ENCODE measurements at places on chromosomes 7 and 10.

DNA sequence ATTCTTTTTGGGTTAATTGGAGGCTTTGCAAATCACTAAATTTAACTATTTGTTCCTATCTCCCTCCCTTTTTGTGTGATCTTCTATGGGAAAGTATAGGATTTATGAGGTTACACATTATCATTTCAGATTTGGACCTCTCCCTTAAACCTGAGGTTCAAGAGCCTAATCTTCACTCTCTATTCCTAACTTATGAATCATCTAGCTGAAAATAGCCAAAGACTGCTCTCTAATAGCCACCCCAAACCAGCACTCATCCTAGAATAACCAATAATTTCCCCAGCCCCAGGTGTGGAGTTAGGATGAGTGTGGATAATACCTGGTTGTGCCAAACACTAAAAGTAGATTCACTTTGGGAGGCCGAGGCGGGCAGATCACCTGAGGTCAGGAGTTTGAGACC is 499.2 kb downstream of the GFRA1 start:
- no peak for DNase-seq

- no peak for DNase-seq
Measured at GRCh38 chr7:121323515-121324302, 5.1 kb upstream of the WNT16 start.

GRCh38 chr7:516216-516605 is 3.4 kb downstream of the PDGFA start:
- DNase-seq = no peak

DNA sequence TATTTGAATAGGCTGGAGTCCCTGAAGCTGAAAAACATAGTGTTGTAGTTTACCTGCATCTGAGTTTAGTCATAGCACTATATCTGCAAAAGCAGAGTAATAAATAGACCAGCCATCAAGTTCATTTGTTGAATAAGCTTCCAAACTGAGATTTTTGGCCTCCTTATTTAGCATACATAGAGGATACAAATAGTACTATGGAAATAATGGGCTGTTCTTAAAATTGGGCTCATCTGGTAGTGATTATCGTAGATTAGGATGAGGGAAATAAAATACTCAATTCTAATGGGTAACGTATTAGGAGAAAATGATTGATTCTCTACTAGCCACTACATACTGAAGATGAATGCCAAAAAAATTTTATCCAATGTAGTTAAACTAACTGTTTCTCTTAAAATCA is 41.4 kb upstream of the TMEM196 start:
- no peak for DNase-seq

DNA sequence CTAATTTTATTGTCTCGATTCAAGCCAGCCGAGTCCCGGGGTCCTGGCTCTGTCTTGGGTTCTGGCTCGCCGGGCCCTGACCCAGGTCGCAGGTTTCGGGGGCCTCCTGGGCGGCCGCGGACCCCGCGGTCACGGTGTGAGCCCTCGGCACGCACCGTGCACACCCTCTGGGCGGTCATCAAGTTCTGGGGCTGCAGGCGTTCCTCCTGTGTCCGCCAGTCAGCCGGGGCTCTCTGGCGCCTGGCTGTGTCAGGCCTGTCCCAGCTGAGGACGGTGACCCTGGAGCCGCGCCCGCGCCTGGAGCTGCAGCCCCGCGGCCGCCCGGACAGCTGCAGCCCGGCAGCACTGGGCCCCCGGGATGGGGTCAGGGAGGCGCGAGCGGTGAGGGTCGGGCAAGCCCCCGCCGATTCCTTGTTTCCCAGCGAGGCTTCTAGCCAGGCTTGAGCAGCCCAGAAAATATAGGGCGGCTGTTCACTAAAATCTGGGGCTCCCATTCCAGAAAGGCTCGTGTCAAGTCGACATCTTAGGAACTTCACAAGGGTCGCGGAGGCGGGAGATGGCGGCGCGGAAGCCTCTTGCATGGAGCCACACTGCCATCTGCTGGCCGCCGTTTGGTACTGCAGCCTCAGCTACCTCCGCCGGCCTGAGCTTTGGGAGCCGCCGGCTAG is 4.2 kb upstream of the HOXA7 start:
- peak; percentile 72 for DNase-seq

DNA sequence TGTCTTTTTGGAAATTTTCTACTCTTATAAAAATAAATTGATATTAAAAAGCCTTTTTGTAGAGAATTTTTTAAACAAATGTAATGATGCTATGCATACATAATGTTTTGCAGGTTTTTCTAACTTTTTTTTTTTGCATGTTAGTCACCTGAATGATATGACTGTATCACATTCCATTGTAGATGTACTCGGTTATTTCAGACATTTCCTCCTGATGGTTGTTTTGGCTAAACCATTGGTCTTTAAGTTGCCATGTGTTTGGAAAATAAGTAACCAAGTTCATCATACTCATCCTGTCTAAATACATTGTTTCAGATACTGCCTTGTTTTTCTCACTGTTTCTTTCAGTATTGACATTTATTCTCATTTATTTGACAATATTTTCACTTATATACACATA is 25.8 kb downstream of the NHLRC2 start:
- DNase-seq = no peak

All from AG08395 (cell line).